ENCODE measurements at places on chromosomes 5 and 9.
A peak's percentile ranks its signal among the peaks of the same experiment; 100 is the strongest.

DNA sequence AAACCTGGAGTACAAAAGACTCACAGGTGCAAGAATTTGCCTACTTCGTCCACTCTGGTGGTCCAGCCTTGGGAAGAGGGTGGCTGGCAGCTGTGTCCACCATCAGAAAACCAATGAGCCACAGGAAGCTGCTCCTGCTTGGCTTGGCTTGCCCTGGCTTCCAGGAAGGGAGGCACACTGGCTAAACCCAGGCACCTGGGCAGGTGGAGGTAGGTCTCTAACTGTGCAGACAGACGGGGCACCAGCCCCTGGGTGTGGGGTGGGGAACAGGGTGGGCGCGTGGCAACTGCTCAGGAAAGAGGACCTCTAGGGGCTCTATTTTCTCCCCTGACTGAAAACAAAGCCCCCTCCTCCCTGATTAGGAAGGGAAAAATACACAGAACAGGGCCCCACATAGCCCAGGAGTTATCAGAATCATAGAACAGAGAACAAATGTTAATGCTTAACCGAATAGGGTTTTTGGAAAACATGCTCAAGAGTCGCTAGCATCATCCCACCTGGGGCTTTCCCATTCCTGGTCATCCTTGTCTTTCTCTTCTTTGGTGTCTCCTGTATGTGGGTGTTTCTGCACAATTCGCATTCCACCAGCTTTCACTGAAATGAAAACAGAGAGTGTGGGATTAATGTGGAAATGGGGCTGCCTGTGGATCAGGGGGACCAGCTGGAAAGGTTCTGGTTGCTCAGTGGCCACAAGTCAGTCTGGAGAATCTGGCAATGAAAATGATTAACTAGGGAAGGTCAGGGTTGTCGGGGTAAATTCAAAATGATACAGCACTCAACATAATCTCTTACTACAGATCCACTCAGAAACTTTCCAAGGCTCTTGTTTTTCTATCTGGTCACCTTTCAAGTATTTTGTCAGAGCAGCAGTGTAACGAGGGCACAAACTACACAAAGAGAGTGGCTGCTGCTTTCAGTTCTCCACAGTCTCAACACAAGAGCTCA, 13.1 kb downstream of the DAP start:
- DNase-seq: no peak

DNA sequence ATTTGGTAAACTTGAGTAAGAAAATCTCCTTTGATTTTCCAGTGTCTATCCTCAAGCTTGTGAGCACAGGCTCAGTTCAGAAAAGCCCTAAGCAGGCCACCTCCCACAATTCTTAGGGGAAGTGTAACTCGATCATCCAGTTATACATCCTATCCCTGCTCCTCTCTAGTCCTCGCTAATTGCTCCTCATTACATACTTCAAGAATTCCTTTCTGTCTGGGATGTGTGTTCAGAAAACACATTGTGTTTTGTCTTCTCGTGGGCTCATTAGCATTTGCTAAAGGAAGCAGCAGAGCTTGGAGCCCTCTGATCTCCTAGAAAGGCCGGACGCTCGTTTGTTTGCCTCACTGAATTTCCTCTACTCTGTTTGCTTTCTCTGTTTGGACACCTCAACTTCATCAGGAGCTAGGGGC, 268.2 kb upstream of the RFX3 start:
- DNase-seq: no peak

- DNase-seq: no peak
Observed at GRCh38 chr9:130872912-130873503, 23.6 kb downstream of the QRFP start.

DNA sequence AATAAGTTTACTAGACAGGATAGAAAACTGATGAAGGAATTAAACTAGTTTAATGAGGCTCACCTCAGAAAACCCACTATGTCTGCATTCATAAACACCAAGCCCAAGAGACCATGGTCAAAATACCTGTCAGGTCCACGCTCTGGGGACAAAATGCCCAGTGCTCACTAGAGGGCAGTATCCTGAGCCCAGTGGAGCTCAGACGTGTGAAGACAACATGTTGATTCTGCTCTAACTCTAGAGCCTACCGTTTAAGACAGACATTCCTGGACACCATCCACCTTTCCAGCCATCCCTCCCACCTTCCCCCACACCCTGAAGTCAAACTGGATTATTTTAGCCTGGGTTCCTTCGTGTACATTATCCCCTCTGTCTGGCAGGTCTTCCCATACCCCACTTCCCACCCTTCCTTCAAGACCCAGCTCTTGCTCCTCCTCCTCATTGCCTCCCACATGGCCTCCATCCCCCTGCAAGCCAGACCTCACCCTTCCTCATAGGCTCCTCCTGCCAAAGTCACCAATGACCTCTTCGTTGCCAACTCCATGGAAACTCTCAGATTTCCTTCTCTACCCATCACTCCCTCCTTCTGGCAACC, 142.3 kb upstream of the FSTL4 start:
- no peak for DNase-seq

GRCh38 chr9:134405527-134405926, 79.3 kb downstream of the RXRA start:
- DNase-seq: no peak

- no peak for DNase-seq
Observed at GRCh38 chr9:74570879-74571512, 73.9 kb downstream of the RORB start.

GRCh38 chr5:6464441-6464840, 15.8 kb downstream of the UBE2QL1 start:
- no peak for DNase-seq

DNA sequence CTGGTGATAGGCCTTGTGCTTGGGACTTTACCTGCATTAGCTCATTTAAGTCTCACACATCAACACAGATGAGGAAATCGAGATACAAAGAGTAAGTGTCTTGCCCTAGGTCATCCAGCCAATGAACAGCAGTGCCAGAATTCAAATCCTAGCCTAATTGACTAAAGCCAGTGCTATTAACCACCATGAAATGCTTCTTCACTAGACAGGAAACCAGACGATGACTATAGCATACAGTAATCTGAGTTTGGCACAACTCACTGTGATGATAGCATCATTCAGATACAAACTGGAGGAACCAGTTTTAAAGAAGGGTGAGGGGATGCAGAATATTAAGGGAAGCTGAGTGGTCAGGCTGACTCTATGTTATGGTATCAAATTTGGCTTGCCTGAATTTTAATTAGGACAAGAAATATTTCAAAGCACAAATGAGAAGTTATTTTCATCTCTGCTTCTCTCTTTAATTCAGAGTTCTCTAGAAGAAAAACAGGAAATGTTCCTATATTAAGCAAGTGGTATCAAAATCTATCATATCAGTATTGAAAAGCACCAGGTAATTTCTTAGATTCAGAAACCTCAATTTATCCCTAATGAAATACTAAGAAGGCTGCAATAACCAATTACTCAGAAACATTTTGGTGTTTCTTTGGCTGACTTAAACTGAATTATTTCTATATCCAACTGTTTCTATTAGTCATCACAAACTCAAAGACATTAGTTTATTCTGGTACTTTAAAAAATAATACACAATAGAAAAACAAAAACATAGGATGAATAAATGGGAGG, 147.0 kb upstream of the RASA1 start:
- DNase-seq: peak; percentile 83

GRCh38 chr5:157267025-157267424, 1.1 kb downstream of the CYFIP2 start:
- DNase-seq: no peak

- DNase-seq: no peak
Observed at GRCh38 chr9:77997611-77998284, 33.9 kb downstream of the GNAQ start.

- DNase-seq: no peak
Observed at GRCh38 chr5:146564007-146564762, 48.2 kb upstream of the GPR151 start.

GRCh38 chr9:121556580-121556979, 56.9 kb upstream of the GGTA1 start:
- DNase-seq: peak; percentile 96

DNA sequence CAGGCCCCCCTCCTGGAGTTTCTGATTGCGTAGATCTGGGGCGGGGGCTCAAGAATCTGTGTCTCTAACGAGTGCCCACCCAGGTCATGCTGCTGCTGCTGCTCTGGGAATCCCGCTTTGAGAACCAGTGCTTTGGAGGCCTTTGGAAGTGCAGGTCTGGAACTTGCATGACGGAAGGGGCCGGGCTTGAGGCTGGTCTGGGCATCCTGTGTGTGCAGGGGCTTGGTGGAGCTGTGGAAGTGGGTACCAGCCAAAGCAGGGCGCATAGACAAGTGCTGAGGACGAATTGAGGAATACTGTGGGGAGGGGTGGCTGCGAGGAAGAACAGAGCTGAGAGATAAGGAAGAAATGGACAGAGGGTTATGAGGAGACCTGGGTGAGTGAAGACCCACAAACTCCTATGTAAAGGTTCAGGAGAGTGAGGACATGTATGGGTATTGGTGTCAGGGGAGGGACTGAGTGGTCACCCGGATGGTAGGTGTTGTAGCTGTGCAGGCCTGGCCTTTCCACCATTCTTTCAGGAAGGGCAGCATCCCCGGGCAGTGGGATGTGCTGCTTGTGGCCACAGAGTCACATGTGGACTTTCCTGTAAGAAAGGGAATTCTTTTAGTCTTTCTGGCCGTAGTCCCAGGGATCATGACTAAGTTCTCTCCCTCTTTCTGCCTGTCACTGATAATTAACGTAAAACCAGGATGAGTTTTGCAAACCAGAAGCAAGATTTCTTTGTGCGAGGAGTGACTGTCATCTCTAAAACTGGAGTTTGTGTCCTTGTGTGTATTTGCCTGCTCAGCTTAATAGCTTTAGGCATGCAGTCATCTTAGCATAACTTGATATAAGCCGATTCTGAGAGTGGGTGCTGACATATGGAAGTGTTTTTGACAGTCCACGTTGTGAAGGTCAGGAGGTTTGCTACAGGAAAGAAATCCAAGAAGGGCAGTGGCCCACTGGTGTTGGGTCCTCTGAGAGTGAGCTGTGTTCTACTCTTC, 43.3 kb upstream of the TJP2 start:
- DNase-seq: peak; percentile 63

All from AG04449 (cell line).